ENCODE measurements at places on chromosomes 6 and 20. TPM values are rescaled to one million over a fixed set of nuclear protein-coding genes. Genes with fewer than 3 reads are reported as not detected.

Gene BANF2
- total RNA-seq, result not detected

Gene UST
- 14.0 TPM for total RNA-seq

Gene DDO
- total RNA-seq, result 0.67 TPM

Gene RFX6
- total RNA-seq, result not detected

Gene SNAI1
- total RNA-seq, result 3.2 TPM

Gene C6orf141
- 6.5 TPM for total RNA-seq

Data from HT1080 (cell line).